ENCODE measurements at places on chromosomes 3 and 15. TPM values are rescaled to one million over a fixed set of nuclear protein-coding genes. Genes with fewer than 3 reads are reported as not detected.

The ATP8B4 gene
- total RNA-seq: 6.6 TPM

The PSTPIP1 gene
- total RNA-seq: 3.6 TPM

The NDN gene
- total RNA-seq: 19.4 TPM

The GOLGA8S gene
- under 0.01 TPM for total RNA-seq

Data from body of pancreas (tissue), 4 donors.